Karpas-422 (cell line): ENCODE measurements at places on chromosomes 2 and 18. TPM values are rescaled to one million over a fixed set of nuclear protein-coding genes. Genes with fewer than 3 reads are reported as not detected.

Gene CTLA4
- total RNA-seq: not detected in 2 replicates

Gene SESTD1
- total RNA-seq: 0.04 and 0.07 TPM in 2 replicates

Gene FECH
- total RNA-seq: 18.8 and 30.4 TPM in 2 replicates

Gene HTR2B
- not detected in 2 replicates for total RNA-seq

Gene SULT1C4
- not detected in 2 replicates for total RNA-seq

Gene UGGT1
- 59.3 and 74.3 TPM in 2 replicates for total RNA-seq

Gene KCNJ13
- 3.8 TPM in 1 of 2 replicates, not detected in the other for total RNA-seq

Gene ZNF397
- 31.7 and 36.4 TPM in 2 replicates for total RNA-seq

Gene ARHGAP28
- total RNA-seq: not detected in 2 replicates

Gene KIF1A
- total RNA-seq: not detected in 2 replicates

Gene PLGLB1
- 4.1 and 12.2 TPM in 2 replicates for total RNA-seq

DNA sequence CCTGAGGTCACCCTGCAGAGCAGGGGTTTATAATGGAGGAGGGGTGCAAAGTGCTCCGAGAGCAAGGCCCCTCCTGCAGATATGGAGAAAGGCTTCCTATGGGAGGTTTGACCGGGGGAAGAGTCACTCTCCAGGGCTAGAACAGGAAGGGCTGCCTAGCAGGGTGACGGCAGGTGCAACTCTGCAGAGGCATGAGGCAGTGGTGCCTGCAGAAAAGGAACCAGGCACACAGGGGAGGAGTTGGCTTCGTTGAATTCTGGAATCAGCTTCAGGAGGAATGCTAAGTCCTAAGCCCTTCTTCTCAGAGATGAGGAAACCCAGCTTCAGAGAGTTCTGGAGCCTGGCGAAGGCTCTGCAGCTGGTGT is 17.5 kb upstream of the HPCAL1 start:
- DNase-seq: no peak

DNA sequence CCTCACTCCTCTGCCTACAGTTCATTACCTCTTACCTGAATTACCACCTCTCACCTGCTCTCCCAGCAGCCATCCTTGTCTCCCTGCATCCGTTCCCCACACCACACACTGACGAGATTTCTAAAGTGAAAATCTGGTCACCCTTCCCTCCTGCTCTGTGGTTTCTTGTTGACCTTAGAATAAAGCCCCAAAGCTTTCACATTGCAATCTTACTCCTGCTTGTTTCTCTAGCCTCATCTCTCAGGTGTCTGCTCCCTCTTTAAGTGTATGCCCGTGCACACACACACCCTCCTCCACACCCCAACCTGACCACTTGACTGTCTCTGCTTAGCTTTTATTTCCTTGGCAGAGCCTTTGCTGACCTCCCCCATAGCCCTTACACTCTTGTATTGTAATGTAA is 122.0 kb upstream of the SKOR2 start:
- DNase-seq: no peak

GRCh38 chr18:62964432-62964831 is 249.1 kb downstream of the PHLPP1 start:
- no peak for DNase-seq

DNA sequence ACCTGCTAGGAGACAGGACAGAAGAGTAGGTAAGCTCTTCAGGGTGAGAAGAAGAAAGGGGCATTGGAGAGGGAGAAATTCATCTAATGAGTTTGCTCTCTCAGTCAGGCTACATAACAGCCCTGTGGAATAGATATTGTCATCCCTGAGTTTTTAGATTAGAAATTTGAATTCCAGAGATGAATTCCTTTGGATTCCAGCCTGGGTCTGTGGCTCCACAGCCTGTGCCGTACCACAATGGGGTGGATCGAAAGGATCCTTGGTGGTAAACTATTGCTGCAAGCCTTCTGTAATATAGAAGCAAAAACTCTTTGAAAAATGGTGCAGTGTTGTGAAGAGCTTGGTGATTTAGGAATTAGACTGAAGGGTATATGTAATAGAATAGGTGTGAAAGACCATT is 21.0 kb downstream of the MYO1B start:
- no peak for DNase-seq

GRCh38 chr18:3262234-3263131 is 550 bp downstream of the MYL12B start:
- peak; percentile 65 for DNase-seq

DNA sequence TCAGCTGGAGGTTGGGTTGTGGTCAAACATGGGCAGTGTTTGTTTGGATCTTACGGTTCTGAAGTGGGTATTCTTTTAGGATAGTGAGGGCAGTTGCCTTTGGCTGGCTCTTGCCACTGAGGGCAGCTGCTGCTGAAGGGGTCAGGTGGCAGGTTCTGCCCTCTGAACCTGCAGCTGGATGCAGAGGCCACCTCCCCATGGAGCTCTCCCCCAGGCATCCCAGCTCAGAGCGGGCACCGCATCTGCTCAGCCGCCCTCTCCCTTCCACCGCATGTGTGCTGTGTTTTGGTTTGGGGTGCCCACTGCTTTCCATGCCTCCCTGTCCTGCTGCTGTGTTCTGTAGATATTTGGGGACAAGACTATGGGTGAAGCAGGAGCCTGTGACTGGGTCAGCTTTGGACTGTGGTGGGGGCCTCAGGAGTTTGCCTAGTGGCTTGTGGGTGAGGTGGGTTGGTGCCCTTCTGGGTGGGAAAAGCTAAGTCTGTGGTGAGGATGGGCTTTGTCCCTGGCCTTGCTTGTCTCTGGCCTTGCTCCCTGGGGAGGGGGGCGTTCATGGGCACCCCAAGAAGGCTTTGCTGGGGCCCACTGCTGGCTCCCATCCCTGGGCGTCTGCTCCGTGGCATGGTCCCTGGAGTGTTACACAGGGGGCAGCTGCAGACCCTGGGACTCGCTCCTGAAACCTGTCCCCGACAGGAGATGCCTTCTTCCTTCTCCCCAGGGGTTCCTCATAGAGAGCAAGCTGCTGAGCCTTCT is 28.5 kb downstream of the OTOF start:
- DNase-seq: no peak

- no peak for DNase-seq
Observed at GRCh38 chr18:58590254-58590653, 38.6 kb downstream of the ALPK2 start.

- DNase-seq: no peak
Observed at GRCh38 chr2:223587301-223587700, 14.9 kb downstream of the SCG2 start.

DNA sequence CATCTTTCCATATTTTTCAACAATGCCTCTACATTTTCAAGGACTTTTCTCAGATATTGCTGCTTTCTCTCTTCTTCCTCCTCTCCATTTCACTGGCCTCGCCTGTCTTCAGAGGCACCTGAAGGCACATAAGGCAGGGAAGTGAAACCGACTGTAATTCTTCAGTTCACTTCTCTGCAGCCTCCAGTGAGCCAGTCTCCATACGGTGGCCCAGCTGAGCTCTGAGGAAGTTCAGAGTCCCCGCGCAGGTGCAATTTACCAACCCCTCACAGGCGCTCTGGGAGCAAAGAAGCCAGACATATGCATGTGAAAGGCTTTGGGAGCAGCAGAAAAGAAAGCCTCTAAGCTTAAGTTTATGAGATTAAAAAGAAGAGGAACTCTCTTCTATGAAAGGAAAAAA is 12.4 kb downstream of the KLHL14 start:
- peak; percentile 96 for DNase-seq

DNA sequence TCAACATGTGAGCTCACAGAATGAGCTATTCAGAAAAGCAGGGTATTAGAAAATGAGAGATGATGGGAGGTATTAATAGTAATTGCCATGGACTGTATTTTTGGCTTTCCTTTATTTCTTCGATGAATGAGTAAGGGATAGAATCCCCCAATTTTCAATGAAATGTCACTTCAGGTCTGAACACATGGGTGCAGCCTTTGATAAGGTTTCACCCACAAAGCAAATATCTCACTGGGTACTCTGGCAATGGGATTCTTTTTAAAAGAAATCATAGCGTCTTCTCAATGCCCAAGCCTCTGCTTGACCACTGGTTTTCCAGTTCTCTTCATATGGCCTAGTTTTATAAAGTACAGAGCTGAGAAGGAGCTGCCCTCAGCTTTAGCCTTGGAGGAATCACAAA is 610.5 kb upstream of the FANCL start:
- DNase-seq: no peak

DNA sequence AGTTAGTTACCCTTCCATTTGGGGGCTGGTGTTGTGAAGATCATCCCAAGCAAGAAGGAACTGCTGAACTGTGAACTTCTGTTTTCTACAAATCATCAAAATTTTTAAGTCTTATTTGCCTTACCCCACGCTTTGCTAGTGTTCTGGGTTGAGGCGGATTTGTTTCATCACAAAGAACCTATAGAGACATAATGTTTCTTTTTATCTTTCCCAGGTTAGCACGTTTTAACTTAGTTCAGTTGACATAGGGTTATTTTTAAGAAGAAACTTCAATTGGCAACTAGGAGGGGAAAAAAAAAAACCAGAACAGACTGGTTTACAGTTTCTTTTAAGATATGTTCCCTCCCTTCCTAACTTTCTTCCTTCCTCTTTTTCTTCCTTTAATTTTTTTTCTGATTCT is 31.1 kb upstream of the CERS6 start:
- no peak for DNase-seq

- DNase-seq: no peak
Observed at GRCh38 chr2:138187221-138187620, 222.9 kb downstream of the HNMT start.

DNA sequence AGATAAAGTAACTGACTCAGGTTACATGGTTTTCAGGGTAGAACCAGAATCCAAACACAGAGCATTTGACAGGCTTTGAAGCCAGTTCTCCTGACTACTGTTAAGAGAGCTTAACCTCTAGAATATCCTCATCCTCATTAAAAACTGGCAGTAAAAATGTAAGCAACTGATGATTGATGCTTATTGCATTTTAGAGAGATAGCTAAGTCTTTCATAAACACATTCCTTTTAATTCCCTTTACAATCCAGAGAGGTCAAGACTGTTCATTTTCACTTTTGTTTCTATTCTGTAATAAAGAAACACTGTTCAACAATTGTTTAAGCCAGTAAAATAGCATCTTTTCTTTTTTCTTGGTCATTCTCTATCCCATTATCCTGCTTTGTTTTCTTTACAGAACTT is 53.9 kb upstream of the RAB27B start:
- DNase-seq: no peak

DNA sequence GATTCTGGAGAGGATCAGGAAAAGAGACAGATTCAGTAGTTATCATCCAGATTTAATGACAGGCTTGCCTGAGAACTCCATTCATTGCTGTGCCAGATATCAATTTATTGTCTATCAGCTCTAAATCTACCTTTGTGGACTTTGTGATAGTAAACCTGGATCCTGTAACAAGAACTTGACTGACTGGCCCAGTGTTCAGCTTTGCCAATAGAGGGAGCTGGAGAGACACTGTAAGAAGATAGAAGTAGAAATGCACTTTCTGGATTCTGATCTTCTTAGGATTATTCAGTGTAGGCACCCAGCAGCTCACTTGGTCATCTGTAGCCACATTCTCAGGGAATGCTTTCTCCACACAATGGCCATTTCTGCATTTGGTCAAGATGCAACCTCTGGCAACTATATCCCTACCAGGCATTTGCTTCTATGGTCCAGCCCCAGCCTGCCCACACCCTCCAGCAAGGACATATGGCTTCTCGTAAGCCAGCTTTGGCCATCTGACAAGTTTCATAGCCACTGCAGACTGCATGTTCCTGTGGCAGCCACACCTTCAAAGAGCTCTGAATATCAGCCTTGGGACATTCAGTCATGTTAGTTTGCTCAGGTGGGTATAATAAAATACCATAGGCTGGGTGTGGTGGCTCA is 6.1 kb upstream of the SERPINB8 start:
- DNase-seq: peak; percentile 89

DNA sequence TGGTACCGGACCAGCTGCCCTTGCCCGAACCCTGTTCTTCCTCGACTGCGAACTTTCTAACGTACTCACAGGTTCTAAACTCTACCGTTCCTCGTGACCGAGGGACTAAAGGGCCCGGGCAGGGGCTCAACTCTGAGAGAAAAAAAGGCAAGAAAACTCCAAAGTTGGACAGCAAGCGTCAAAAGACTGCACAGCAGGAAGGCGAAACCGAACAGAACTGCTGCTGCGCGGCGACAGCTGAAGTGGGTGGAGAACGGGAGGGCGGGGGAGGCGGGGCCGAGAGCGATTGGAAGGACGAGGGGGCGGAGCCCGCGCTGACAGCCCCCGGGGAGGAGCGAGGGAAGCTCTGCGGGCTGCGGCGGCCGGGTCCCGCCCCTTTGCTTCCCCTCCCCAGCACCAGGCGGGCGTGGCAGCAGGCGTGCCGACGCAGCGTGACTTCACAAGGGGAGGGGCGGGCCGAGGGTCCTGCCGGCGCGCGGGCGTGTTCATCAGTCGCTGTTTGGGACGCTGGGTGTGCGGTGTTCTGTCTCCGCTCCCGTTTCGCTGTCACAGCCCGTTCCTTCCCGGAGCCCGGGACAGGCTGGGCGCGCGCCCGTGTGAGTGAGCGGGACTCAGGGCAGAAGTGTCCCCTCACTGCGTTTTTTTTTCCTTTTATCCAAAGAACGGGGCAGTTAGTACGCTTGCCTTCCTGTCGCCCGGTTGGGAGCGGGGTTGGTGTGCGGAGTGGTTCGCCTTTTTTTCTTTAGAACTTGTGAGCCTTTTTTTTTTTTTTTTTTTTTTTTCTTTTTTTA is at the start of gene NABP1:
Gene NABP1 (plus strand): TSS at position 491 of the 791 bp plus-strand sequence. CDS start 479 bp downstream, outside the sequence.
- DNase-seq: peak; percentile 99

DNA sequence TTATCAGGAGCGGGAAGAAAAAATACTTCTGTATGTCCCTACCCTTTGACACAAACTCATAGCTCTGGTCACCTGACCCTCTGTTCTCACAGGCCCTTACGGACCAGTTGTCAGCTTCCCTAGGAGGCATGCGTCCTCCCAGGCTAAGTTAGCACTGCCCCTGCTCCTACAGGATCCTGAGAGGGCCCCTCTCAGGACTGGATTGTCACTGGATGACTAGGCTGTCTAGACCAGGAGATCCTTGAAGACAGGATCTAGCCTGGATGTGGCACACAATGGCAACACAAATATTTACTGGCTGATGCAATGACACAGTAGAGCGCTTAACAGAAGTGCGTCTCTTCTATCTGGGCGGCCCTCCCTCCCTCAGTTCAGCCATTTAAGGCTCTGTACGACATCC is 7.7 kb downstream of the FAM228A start:
- DNase-seq: no peak

DNA sequence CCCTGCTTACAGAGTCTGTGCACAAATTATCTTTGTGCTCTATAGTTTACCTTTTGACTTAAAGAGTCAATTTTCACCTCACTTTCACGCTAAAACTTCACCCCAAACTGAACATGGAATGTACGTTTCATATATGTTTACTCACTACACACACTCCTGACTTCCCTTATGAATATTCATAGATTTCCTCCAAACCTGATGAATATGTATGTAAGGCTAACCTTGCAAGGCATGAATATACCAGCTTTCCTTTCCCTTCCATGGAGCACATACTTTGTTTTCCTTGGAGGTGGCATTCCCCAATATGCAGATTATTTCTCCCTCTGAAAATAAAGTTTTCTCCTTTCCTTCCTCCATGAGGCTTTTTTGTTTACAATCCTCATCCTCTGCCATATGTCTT is 48.4 kb upstream of the GPR39 start:
- DNase-seq: no peak

GRCh38 chr2:138741851-138742250 is 38.3 kb downstream of the NXPH2 start:
- DNase-seq: no peak

- DNase-seq: no peak
Observed at GRCh38 chr18:68676913-68677312, 38.0 kb downstream of the TMX3 start.
